ENCODE measurements at places on chromosomes 3 and 15.

DNA sequence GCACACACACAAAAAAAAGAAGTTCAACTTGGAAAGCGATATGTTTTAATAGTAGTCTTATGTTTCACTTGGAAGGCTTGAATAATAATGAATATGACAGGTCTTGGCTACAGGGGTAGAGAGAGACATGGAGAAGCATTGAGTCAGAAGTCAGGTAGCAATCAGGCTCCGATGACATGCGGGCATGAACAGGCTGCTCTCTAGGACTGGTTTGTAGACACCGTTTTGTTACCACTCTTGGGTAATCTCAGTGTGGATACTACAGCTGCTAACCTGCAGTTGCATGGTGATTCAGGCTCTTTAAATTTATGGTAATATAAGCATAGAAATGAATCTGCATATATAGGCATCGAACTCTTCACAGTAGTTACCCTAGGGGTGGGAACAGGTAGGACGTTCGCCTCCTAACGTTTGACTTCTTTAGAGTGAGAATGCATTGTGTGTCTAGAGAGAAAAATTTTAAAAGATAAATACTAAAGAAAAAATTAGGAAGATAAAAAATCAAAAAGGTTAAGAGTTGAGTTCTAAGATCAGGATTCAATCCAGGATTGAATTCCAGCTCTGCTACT is 241.6 kb upstream of the KBTBD8 start:
- no peak for DNase-seq

DNA sequence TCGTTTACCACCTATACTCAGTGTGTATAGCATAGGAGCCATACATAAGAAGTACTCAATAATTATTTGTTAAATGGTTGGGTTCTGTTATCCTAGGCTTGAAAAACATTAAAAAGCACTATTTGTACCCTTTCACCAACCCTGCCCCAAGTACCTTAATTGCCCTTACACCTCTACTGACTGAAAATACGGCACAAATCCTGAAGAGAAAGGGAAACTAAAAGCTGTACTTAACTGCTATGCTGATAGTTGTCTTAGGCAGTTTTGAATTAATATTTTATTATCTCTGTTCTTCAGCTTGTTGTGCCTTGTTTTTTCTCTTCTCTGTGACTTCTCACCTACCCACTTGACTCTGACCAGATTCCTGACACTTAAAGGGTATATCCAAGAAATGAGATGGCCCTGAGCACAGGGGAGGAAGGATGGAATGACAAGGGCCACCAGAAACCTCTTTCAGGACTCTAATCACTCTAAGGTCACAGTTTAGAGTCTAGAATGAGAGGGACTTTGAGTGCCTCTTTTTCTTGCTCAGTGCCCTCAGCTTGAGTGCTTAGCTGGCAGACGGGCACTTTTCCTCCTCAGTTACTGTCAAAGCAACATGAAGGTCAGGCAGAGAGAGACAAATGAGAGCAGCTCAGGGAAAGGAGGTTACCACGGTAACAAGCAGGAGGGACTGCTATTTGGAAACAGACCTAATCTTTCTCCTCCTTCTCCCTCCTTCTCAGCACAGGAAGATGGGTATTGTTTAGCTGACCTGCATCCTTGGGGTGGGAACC is 136.5 kb downstream of the ZNF609 start:
- no peak for DNase-seq

- no peak for DNase-seq
Measured at GRCh38 chr15:89852342-89852995, 37.8 kb upstream of the ANPEP start.

- no peak for DNase-seq
Measured at GRCh38 chr15:101597360-101597928, 54.7 kb downstream of the TM2D3 start.
